Activated naive CD4-positive, alpha-beta T cell (primary cell): ENCODE measurements at places on chromosomes 12 and 14.
A peak's percentile ranks its signal among the peaks of the same experiment; 100 is the strongest.

DNA sequence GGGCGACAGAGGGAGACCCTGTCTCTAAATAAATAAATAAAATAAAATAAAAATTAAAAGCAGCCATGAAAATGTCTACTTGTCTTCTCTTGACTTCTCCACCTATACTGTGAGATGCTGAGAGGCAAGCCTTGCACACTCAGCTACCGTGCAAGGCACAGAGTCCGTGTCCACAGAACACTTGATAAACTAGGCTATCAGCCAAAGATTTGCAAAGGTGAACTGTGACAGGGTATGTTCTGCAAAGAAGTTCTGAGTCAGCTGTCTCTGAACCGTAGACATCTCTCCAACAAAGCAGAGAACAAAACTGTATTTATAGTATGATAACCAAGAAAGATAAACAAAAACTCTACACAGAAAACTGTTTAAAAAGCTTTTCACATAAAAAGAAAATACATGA, 35.5 kb downstream of the STXBP6 start:
- DNase-seq, result no peak

DNA sequence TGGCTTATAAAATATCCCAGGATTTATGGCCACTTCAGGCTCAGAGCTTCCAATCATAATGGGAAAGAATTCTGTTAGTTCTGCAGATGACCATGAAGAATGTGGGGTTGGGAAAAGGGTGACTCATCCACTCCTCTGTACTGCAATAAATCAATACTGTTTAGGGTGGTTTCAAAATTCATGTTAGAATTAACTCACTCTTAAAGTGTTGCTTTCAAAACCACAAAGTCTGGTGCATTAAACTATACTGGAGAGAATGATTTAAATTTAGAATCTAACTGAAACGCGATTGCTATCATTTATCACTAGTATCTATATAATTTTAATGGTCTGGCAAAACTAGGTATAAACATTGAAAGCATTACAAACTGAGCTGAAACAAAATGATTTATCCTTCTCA, 798 bp downstream of the CCDC198 start:
- DNase-seq, result no peak

DNA sequence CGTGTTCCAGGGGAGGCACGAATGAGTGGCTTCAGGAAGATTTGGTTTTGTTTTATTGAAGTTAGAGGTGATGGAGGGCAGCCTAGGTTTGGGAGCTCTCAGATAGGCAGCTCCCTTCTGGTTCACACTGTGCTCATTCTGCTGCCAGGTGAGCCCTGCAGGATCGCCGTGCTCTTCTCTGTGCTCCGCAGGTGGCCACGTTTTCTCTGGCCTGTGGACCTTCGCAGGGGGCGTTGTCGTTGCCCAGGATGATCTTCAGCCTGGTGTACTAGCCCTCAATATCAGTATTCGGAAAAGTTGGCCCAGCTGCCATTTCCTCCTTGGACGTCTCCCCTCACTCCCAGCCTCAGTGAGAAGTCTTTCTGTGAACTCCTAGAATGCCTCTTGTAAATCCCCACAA, 69.5 kb downstream of the PELI2 start:
- DNase-seq, result no peak

DNA sequence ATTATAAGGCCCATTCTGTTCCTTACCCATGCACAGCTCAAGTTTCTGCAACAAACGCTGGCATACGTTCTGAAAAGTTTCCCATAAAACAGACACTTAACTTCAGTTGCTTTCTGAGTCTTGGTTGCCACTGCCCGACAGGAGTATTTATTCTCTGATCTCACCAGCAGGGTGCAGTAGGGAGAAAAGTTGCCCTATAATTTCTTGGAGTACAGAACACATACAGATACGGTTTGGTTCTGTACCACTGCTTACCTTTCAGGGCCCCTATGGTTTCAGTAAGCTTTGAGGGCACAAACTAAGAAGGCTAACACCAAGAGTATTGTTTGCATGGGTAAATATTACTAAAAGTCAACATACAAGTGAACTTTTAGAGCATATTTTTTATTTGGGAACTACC, 77.9 kb downstream of the SPATA7 start:
- DNase-seq, result no peak

DNA sequence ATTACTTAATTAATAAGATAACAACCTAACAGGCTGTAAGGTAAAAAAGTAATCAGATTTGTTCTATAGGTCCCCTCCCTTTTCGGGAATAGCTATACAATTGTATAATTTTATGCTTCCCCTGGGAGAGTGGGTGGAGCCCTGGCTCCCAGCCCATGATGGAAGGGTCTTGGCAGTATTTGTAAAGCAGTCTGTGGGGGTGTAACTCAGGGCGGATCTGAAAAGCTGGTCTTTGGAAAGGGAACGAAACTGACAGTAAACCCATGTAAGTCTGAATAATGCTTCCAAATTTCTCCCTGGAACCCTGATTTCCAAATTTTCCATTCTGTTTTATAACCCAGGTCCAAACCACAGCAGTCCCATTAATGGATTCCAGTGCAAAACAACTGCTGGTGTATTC, 110.4 kb downstream of the DAD1 start:
- no peak for DNase-seq

GRCh38 chr14:89719366-89720075, 235.0 kb downstream of the EFCAB11 start:
- DNase-seq, result no peak

DNA sequence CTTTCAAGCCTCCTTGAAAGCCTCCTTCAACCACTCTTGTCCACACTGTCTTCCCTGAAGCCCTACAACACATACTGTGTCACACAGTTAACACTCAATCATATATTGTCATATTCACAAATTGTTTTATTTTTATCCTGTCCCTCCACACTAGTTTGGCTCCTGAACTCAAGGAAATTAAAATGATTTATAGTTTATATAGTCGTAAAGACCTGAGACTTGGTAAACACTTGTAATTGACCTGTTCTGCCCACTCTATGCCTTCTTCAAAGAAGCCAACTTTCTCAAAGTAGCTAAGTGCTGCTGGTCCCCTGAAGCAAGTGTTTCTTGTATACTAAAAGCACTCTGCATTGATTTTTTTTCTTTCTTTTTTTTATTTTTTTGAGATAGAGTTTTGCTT, 15.6 kb upstream of the NEK9 start:
- DNase-seq, result no peak

- DNase-seq, result no peak
Observed at GRCh38 chr12:644818-645552, 18.3 kb downstream of the NINJ2 start.

- no peak for DNase-seq
Observed at GRCh38 chr12:21666722-21667121, 9.1 kb upstream of the LDHB start.

GRCh38 chr14:76201162-76201561, 49.4 kb downstream of the GPATCH2L start:
- DNase-seq, result no peak

DNA sequence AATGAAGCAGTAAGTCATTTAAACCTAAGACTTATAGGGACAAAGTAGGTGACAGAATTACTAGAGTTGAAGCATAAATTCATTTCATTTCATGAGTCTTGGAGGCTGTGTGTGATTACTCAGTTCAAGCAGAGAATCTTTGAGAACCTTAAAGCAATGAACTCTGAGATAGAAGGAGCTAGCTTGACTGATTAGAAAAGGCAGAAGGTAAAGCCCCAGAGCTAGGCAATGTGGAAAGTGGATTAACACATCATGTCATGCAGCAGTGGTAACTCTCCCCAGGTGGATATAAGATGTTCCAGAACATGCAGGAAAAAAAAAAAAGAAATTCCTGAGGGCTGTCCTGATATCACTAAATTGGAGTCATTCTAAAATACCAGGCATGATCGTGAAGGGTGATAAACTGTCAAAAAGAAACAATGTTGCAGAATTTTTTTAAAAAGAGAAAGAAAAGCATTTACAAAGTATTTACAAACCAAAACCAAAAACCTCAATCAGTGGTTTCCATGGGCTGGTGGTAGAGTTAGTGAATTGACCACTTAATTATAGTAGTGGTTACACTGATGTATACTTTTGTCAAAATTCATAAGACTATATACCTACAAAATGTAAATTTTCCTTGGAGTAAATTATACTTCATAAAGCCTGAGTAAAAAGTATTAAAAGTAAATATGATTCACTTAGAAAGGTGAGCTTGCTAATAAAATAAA, 12.7 kb upstream of the SLC16A7 start:
- no peak for DNase-seq

- no peak for DNase-seq
Observed at GRCh38 chr12:131622422-131622955, 88.4 kb upstream of the SFSWAP start.

- DNase-seq, result no peak
Observed at GRCh38 chr12:67646775-67647174, 1.8 kb upstream of the DYRK2 start.

DNA sequence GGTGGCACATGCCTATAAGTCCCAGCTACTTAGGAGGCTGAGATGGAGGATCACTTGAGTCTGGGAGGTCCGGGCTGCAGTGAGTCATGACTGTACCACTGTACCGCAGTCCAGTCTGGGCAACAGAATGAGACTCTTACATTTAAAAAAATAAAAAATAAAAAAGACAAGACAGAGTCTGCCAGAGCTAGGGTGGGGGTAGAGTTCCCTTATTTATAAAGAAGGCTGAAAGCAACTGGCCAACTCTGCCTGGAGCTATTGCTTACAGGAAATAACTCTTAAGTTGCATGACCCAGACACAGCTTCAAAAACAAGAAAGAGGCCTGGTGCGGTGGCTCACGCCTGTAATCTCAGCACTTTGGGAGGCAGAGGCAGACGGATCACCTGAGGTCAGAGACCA, 31.5 kb downstream of the NUMB start:
- DNase-seq, result no peak

GRCh38 chr12:19799216-19799615, 359.9 kb downstream of the AEBP2 start:
- DNase-seq, result no peak

DNA sequence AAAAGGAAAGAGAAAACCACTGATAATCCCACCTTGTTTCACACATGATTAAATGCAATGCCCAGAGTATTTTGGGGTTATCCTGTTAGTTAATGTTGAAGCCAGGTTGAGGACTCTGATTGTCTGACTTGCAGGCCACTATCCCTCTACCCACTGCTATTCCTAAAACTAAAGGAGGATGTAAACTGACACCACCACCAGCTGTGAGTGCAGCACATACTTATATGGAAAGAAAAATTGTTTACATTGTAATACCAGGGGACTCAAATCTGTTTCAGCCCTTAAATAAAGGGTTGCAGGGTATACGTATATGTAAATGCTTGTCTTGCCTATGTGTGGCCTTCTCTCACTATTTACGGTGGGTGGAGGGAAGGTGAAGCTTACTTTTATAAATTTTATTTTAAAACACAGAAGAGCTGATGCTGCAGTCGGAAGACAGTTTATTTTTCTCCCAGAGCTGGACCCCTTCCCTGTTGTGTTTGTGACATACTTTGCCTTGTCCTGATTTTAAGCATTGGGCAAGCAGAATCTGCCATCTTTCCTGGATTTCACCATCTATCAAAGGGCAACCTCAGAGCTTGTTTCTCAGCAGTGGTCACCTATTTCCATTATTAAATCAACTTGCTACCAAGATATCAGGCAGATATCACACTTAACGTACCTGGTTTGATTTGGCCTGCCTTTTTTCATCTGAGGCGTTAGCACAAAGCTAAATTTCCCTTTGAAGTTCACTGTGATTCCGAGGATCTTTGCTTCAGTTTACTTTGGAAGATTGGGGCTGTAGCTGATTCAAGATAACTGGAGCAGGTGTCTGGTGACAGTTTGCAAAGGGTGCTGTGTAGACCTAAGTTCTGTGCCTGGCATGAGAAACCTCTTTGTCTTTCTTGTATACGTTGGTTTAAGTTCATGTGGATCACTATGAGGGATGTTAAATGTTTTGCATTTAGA, 25.2 kb downstream of the DAAM1 start:
- DNase-seq, result no peak

- no peak for DNase-seq
Observed at GRCh38 chr12:4046495-4046840, 173.3 kb upstream of the PARP11 start.

GRCh38 chr14:59346329-59346728, 118.9 kb downstream of the GPR135 start:
- no peak for DNase-seq

- no peak for DNase-seq
Observed at GRCh38 chr12:94507455-94507854, 47.8 kb upstream of the CEP83 start.

DNA sequence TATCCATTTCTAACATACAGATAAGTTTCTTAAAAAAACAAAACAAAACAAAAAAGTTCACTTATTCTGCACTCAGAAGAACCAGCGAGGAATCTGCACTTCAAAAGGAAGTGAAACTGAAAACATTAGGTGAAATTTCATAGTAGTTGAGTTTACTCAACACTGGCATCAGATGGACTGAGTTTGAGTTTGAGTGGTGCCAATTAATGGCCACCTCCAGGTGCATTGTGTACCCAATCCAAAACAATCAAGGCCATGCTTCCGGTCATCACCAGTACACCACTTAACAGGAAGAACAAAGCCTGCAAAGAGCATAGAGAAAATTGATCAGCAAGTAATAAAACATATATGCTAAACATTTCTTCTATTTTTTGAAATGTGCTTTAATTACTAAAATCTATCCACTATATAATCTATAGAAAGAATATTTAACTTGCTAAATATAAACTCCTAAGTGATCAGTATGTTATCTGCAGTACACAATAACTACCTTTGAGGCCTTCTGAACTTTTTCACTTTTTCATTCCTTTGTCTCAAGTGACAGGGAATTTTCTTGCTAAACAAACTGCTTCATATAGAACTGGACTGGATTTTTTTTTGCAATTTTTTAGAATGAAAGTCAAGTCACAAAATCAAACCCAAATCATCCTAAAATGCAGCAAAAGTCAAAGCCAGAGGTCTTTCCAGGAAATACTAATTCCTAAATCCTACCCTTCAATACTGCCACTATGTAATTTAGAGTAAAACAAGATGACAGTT, 11.5 kb downstream of the SLC38A2 start:
- no peak for DNase-seq

DNA sequence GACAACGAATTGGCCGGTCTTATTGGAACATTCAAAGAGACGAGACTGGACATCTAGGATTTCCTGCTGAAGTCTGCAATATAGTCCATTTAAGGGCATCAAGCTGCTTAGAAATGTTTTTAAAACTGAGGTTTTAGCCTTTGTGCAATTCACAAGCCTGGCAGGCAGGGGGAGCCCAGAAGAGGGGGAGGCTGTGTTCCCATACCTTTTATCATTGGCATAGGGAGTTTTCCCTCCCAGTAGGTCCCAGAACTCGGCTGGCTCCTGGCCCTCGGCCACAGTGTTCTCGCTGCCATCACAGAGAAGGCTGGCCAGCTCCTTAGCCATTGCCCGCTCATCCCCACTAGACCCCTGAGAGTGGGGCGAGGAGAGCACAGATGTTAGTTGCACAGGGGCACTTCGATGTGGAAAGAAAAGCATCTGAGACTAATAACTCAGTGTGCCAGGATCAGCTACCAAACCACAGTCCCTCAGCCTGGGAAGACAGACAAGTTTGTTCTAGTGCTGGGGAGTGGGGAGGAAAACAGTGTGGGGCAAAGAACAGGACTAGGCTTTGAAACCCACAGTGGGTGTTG, 15.1 kb downstream of the AVIL start:
- peak; percentile 13 for DNase-seq

DNA sequence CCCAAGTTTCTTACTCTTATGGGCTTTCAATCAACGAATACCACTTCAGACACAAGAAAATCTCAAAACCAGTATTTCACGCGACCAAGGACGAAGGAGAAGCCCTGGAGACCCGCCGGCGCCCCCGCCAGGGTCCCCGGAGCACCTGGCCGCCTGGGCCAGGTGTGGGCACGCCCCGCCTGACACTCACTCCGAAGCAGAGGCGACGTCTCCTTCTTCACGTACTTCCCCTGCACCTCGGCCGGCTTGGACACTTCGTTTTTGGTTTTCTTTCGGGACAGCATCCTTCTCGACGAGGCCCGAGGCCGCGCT, 466 bp downstream of the SAV1 start:
- DNase-seq, result no peak
